ENCODE measurements at places on chromosomes 5 and 9.

DNA sequence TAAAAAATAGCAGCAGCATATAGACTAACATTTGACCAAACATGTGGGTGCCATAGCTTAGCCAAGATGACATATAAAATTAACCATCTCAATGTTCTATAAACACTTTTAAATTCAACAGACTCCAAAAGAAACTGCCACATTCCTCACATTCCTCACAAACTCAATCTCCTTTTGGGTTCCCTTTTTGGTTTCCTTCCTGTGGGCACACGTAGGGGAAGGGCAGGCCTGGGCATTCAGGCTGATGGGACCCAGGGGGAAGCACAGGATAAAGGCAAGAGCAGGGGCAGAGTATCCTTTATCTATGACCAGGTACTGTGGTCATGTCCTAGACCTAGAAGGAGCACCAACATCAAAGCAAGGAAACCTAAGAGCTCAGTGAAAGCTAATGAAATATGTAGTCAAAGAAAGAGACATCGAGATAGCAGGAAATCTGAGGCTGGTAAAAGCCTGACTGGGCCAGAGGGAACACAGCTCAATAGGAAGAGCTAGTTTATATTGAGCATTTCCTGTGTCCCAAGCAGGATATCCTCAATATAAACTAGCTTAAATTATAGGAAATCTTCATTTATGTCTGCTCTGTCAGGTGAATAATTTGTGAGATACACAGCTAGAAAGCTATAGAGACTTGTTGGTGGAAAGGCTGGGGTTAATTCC lies 13.6 kb upstream of the ERAP1 start:
- no peak for DNase-seq

DNA sequence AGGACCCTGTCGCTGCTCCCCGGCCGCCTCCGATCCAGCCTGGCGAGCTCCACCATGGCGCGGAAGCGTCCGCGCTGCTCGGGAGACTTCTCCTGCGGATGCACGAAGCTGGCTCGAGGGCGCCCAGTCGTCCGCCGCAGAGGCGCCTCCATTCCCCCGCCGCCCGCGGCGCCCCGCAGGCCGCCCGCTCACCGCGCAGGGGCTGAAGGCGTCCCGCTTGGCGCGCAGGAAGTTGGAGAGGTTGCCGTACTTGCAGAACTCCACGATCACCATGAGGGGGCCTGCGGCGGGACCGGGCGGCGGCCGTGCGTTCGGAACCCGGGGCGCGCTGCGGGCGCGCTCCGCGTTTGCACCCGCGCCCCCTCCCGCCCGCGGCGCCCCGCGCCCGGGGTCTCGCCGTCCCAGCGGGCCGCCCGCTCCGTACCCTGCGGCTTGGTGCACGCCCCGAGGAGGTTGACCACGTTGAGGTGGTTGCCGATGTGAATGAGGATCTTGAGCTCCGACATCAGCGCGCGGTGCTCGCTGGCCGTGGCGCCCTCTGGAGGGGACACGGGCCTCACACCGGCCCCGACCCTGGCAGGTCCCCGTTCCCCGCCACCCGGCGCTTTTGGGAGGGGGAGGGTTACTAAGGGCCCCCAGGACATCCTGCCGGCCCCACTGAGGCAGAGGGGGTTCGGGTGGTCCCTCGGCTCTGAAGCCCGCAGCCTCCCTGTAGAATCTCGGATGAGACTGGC lies 27.7 kb upstream of the SCGB3A1 start:
- DNase-seq: no peak

GRCh38 chr9:20649381-20649780 lies 27.1 kb upstream of the MLLT3 start:
- no peak for DNase-seq

GRCh38 chr9:88721495-88722279 lies 186.7 kb downstream of the NXNL2 start:
- no peak for DNase-seq

GRCh38 chr9:114355821-114356220 lies 26.2 kb downstream of the ORM2 start:
- DNase-seq: no peak

GRCh38 chr5:128234928-128235641 lies 151.5 kb downstream of the SLC12A2 start:
- no peak for DNase-seq

- no peak for DNase-seq
These were observed 144.9 kb downstream of the FAM114A2 start for GRCh38 chr5:153893817-153894216.

DNA sequence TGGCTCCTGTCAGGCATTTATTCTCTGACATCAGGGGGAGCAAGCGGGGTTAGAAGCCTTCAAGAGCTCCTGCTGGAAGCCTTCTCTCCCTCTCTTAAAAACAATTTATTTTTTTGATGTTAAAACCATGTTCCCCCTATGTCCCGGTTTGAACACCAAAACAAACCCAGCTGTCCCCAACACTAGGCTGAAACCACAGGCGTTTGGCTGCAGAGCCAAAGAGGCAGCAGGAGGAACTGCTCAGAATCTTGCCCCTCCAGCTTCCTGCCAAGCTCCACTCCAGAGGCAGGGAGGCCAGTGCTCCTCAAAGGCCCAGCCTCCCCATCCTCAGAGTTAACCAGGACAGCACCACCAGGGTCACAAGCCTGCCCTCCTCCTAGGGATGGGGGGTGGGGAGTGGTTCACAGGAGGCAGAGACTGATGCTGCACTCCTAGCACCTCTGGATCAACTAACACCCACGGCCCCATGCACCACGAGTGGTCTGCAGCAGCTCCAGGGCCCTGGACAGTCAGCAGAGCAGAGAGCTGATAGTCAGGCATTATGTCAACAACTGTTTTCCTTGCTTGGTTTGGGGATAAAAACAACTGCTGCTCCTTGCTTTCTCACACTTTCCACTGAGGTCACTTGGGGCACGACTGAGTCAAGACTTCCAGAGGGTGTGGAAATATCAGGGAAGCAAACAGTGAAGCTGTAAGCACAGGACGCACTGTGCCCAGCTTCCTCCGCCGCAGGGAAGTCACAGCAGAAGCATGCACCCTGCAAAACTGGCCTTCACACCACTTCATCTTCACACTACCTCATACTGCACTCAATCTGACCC lies 96.5 kb upstream of the ADRA1B start:
- DNase-seq: no peak

- DNase-seq: no peak
These were observed 4.7 kb downstream of the NOTCH1 start for GRCh38 chr9:136541179-136541578.

- no peak for DNase-seq
These were observed 159.8 kb upstream of the LHFPL2 start for GRCh38 chr5:78808380-78808779.

DNA sequence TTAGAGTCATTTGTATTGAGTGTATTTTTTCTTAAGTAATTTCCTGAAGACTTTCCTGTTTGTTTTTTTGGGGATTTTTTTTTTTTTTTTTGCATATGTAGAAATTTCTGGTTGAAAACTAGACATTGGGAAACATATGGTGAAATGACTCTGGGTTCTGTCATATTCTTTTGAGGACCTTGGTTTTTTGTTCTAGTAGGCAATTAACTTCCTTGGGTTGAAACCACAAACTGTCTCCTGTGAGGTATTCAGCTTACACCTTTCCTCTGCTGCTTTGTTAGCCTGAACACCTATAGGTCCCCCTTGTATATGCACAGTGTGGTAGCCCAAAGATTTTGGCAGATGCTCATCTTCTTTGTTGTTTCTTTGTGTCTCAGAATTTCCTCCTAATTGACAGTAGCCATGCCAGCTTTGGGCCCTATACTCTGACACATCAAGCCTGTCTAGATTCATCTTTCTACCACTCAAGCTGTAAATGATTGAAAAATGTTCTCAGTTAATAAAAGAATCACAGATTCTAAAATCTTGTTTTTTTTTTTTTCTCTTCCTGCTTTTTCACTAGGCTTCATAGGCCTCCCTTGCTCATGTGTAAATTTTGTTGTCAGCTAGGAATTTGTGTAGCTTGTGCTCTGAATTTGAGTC lies 140.6 kb downstream of the COMMD10 start:
- DNase-seq: no peak

DNA sequence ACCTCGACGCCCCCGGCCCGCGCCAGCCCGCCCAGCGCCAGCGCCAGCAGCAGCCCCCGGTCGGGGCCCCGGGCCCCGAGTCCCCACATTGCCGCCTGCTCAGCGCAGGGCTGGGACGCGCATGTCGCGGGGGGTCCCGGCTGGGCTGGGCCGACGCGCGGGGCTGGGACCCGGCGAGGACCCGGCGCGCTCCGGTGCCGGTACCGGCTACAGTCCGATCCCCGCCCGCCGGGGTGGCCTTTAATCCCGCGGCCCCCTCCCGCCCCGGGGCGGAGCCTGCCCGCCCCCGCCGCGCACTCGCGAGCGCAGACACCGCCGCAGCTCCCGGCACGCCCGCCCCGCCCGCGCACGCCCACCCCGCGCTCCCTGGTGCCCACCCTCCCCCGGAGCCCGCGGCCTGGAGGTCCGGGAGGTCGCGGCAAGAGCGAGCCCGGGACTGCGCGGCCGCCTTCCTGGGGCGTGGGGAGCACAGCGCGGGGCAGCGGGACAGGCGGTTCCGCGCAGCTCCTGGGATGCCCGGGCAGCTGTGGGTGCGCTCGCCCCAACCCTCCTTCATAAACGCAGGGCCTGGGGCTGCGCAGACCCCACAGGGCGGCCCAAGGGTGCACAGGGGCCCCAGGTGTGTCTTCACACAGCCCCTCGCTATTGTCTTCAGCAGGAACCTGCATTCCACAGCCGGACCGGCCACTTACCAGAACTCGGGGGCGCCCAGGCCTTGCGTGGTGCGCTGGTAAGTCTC lies at the start of gene SLC9A3:
Gene SLC9A3, minus strand, starts transcription at position 216 of the 739 bp plus-strand sequence.
- DNase-seq: no peak

DNA sequence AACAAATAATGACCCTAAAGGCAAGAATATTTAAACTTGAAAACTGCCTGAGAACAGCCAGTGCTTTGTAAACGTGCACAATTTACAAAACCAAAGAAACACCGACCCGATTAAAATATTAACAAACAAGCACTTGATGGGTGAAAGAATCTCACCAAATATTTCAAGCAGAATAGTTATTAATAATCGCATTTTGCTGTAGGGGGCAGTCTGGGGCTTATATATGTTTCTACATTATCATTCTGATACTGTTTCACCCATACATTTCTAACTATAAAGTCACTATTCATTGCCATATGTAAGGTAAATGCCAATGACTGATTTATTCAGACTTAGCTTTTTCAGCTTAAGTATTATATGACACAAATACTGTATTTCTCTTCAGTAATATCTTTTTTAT lies 37.7 kb downstream of the UBAP2 start:
- no peak for DNase-seq

DNA sequence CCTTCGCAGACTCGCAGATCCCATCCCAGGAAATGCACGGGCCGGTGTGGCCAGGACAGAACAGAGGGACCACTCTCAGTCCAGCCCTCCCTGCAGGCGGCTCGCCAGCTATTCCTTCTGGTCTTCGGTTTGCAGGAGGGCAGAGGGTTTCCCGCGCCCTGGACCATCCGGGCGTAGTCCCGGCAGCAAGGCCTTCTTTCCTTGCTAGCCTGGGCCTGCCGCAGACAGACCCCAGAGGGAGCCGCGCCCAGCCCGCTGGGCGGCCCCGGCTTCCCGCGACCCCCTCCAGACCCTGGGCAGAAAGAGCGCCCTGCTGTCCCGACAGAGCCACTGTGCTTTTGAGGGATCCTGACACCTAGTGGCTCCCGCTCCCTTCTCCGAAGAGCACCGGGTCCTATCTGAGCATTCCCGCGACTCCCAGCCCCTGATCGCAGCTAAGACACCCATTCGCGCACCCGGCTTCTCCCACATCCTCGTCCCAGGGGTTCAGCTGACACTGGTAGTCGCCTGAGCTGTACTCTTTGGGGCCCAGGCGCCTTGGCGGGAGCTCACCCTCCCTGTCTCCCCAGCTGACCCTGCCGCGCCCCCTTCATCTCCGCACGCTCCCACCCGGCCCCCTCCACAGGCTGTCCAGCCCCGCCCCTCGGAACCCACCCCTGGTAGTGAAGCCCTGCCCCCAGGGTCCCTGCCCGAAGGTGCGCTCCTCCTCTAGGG lies 1.1 kb downstream of the CFAP90 start:
- no peak for DNase-seq

- no peak for DNase-seq
These were observed 52.8 kb downstream of the EXD3 start for GRCh38 chr9:137369911-137370764.

- DNase-seq: no peak
These were observed 26.1 kb downstream of the ADAMTS2 start for GRCh38 chr5:179319123-179319522.

DNA sequence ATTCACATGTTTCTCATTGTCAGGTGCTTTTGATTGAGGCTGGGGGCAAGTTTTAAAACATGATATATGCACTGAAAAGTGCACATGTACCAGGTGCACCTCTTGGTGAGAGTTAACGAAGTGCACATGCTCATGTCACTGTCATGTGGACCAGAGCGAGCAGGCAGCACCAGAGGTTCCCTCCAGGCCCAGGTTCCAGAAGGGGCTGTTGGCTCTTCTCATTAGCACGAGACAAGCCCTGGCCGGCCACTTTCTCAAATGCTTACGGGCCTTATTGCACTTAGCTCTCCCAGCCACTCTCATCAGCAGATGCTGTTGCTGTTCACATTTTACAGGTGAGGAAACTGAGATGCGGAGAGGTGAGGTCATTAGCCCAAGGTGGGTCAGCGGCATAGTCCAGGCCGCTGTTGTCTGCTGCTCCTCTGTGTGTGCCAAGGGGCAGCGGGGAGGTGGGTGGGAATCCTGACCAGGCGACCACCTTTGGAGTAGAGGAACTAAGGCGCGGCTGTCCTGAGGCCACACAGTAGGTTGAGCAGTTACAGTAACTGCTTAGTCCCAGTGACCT lies 27.4 kb downstream of the TENT4A start:
- DNase-seq: no peak

DNA sequence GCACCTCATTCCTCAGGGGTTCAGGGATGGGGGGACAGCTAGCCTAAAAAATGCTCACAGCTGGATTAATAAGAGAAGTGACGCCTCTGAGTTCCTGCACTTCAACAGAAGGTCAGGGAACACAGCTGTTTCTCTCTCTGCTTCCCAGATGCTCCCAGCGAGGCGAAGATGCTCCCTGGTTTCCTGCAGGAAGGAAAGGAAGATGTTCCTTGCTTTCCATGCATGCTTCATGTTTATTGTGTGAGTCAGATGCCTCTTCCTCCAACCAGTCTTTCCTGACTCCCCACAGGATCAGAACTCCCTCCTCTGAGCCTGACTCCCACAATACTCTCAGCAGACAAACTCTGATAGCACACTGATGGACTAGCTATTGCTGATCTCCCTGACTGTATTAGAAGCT lies 71.9 kb downstream of the MFAP3 start:
- no peak for DNase-seq

- no peak for DNase-seq
These were observed 28.7 kb upstream of the TIMD4 start for GRCh38 chr5:156991714-156992113.

Measured in esophagus squamous epithelium (tissue), 5 donors.